ENCODE measurements at places on chromosomes 16 and 17.
A peak's percentile ranks its signal among the peaks of the same experiment; 100 is the strongest.

GRCh38 chr17:58382108-58382871, 30.3 kb upstream of the SUPT4H1 start:
- no peak for DNase-seq

GRCh38 chr16:8431783-8432182, 158.5 kb downstream of the TMEM114 start:
- DNase-seq: no peak

DNA sequence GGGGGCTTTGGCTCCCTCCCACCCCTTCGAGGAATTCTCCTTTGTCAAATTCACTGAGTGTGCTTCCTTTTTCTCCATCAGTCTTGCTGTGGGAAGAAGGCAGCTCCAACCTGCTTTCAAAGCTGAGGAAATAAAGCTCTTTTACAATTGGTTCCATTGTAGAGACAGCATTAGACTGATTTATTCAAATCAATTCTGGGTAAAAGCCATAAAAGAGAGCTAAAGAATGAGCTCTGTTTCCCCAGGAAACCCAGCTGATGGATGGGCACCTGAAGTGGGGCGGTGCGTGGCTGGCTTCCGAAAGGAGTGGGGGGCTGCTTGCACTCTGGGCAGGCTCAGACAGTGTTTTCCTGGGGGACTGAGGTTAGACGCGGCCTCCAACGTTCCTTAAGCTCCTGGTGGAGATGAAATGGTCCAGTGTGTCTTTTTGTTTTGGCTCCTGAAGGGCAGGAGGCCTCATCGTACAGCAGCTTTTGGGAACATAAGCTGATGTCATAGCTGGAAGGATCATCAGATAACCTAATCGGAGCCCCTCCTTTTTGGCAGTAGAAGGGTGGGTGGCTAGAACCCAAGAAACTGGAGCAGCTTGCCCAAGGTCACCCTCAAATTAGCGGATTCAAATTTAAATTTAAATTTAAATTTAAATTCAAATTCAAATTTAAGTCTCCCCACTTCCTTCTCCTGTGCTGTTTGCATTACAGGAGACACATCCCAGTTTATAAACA, 128.5 kb upstream of the EEF2KMT start:
- DNase-seq: no peak

DNA sequence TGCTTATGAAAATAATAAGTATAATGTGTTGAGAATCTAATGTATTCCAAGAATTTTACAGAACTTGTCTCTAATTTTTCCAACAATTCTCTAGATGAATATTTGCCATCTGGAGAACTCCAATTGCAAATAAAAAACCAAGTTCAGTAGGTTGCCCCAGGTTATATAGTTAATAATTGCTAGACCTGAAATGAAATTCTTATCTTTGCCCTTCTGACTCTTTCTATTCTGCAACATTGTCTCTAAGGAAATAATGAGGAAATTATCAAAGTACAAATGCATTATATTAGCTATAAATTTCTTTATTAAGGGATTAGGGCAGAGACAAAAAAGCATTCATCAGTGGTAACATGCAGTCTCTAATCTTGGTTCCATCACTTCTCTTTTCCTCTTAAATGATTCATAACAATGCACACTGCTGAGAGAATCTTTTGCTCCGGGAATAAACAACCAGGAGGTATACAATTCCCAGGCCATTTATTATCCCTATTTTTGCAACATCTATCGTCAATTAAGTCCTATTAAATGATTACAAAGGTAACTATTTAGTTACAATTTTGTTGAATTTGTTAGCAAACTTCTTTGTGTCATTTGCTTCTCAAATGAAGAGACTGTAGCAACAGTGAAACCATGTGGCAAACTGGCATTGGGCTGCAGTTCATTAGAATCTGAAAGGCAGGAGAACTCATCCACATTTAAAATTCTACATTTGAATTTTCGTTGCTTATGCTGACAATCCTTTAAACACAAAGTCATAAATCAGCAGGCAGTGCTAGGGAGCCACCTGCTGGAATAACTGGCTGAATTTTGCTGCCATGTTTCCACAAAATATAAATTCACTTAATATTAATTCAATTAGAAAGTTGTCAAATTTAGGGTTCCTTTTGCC, 349.6 kb downstream of the KIF2B start:
- DNase-seq: no peak

DNA sequence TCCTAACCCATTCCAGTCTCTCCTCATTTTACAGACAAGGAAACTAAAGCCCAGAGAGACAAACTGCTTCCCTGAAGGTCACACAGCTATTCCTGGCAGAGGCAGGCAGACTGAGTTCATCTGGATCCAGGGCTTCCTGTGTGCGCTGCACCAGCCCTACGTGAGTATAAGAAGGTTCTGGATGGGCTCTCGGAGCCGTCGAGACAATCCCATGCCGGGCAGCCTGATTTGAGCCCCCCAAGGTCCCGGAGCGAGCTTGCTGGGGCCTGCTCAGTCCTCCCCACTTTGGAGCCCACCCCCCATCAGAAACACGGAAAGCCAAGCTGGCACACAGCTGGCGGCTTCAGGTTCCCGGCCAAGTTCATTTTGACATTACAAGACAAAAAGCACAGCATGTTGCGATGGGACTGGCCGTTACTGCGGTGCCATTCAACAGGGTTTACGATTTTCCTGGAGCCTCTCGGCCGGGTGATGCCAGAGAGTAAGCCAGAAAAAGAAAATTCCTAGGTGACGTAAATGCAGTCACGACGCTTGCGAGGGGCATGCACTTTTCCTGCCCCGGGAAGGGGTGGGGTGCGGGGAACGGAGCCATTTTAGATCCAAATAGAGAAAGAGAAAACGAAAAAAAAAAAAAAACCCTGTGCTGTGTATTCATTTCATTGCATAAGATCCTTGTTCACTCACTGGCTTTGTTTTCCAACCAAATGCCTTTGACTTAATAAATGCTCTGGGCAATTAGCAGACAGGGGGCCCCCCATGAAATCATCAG, 167.1 kb upstream of the FOXF1 start:
- no peak for DNase-seq

GRCh38 chr16:80459331-80459777, 81.4 kb upstream of the DYNLRB2 start:
- no peak for DNase-seq

GRCh38 chr17:80612997-80613731, 68.5 kb downstream of the RPTOR start:
- DNase-seq: no peak

- DNase-seq: no peak
Measured at GRCh38 chr16:72865258-72865657, 182.7 kb downstream of the ZFHX3 start.

GRCh38 chr17:47703191-47703591, 9.2 kb downstream of the TBKBP1 start:
- peak; percentile 74 for DNase-seq

DNA sequence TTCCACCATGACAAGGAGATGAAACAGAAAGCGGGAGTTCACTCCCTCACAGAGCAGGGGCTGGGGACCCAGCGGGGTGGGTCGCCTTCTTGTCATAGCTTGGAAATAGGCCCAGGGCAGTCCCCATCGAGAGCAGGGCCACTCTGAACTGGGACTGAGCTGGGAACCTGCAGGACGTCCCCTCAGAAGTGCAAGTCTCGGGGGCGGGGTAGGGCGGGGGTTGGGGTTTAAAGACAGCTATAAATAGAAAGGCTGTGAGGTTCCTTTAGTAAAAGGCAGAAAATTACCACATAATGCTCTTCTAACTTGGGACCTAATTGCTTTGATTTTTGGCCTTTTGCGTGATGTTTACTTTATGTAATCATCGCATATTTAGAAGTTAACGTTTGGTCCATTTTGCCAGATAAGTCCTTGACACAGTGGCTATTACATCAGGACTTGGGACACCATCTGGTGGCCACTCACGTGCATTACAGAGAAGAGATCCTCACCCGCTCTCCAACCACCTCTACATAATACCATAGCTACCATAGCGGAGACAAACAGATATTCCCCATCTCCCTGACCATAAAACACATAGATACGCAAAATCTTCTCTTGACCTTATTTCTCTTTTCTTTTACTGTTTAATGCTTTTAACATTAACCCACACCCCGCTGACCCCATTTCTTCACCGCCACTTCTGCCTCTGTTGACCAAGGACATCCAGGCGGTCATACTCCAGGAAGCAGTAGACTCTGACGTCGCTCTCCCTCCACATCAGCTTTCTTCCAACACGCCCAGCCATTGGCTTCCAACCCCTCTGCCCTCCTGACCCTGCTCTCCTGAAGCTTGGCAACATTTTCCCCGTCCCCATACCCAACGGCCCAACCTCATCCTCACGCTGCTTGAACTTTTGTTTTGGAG, 27.5 kb upstream of the PIK3R6 start:
- DNase-seq: peak; percentile 24

DNA sequence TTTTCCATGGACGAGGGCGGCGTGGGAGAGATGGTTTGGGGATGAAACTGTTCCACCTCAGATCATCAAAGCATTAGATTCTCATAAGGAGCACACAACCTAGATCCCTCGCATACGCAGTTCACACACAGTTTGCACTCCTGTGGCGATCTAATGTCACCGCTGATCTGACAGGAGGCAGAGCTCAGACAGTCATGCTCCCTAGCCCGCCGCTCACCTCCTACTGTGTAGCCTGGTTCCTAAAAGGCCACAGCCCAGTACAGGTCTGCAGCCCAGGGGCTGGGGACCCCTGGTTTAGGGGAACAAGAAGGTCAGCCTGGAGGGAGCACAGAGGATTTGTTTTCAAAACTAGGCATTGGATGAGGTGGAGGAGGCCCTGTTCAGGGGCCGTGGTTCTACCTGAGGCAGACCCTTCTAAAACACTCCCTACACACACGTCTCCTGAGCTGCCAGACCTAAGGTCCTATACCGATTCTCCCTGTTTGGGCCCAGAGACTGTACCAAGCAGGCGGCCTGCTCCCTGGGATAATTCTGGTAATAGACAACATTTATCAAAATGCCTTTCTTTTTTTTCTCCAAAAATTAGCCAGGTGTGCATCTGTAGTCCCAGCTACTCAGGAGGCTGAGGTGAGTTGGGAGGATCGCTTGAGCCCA, 38.6 kb downstream of the AXIN2 start:
- DNase-seq: no peak

DNA sequence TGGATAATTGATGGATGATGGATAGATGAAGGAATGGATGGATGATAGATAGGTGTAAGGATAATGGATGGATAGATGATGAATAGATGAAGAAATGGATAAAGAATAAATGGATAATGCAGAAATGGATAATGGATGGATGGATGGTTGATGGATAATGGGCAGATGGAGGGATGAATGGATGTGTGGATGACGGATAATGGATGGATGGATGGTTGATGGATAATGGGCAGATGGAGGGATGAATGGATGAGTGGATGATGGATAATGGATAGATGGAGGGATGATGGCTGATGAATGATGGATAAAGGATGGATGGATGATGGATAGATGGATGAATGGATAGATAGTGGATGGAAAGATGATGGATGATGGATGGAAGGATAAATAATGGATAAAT, 239.2 kb downstream of the KATNIP start:
- no peak for DNase-seq

DNA sequence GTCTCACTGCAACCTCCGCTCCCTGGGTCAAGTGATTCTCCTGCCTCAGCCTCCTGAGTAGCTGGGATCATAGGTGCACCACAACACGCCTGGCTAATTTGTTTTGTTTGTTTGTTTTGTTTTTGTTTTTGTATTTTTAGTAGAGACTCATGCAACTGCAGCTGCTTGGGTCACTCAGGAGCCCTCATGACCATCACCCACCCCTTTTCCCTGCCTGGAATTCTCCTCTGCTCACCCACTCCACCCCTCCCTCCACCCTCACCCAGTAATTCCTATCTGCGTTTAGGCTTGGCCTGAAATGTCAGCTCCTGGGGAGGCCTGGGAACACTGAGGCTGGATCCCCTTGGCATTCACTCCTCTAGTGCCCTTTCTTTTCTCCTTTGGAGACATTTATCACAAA, 25.5 kb downstream of the TMEM92 start:
- DNase-seq: no peak

- DNase-seq: no peak
Measured at GRCh38 chr17:76867578-76868175, 527 bp upstream of the MGAT5B start.

GRCh38 chr17:3949418-3949817, 14.8 kb downstream of the ATP2A3 start:
- DNase-seq: no peak

GRCh38 chr17:81814748-81815645, 11.0 kb downstream of the GCGR start:
- DNase-seq: no peak

- no peak for DNase-seq
Measured at GRCh38 chr17:66748578-66748977, 86.3 kb upstream of the CACNG5 start.

GRCh38 chr17:60065136-60065535, 13.6 kb downstream of the HEATR6 start:
- DNase-seq: no peak

- no peak for DNase-seq
Measured at GRCh38 chr16:69145658-69146057, 13.2 kb downstream of the UTP4 start.

- DNase-seq: no peak
Measured at GRCh38 chr16:10652730-10653590, 41.8 kb downstream of the TEKT5 start.

DNA sequence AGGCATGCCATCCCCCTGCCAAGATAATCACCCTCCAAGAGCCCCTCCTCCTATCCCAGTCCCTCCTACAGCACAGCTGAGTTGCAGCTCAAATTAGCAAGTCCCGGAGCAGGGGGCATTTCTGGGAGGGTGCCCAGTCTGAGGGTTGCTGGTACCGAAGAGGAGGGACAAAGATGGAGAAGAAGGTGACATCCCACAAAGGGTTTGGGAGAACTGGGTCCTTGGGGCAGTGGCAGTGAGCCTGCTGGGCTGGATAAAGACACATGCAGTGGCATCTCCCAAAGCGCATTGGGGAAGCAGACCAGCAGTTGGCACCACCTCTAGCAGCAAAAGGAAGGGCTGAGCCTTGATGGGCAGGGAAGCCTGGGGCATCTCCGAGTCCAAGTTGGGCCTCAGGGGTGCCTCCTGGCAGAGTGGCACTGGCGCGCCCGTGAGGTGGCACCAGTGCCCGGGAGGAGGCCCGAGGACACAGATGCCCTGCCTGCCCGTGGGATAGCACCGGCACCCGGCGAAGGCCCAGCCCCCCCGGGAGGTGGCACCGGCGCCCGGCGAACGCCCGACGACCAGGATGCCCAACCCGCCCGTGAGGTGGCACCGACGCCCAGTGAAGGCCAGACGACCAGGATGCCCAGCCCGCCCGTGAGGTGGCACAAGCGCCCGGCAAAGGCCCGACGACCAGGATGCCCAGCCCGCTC, 622 bp downstream of the TOM1L2 start:
- no peak for DNase-seq

DNA sequence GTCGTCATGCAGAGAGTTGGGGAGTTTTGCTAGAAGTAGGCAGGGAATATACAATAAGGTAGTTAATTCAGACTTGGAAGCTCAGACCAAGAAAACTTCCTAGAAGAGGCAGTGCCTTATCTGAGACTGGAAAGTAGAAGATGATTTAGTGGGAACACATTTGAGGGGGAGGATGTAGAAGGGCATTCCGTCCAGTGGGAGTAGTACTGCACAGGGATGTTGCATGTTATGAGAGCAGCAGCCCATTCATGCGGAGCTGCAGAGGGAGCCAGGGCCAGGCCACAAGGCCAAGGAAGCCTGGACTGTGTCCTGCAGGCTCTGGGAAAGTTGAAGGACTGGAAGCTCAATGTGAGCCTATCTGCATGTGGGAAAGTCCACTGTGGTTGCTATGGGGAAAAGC, 344.5 kb upstream of the EEF2KMT start:
- DNase-seq: no peak

GRCh38 chr16:87271256-87271655, 45.9 kb downstream of the C16orf95 start:
- no peak for DNase-seq

GRCh38 chr16:25012525-25012991, 2.6 kb downstream of the ARHGAP17 start:
- no peak for DNase-seq

- no peak for DNase-seq
Measured at GRCh38 chr17:68693466-68693865, 92.3 kb upstream of the FAM20A start.

Data from stimulated activated CD4-positive, alpha-beta T cell treated with anti-CD3 and anti-CD28 coated beads, Interleukin-2, amount 100 ng/mL, for 4 hours (primary cell).